ENCODE measurements at places on chromosomes 5 and 9. TPM values are rescaled to one million over a fixed set of nuclear protein-coding genes. Genes with fewer than 3 reads are reported as not detected.
A peak's percentile ranks its signal among the peaks of the same experiment; 100 is the strongest.

DNA sequence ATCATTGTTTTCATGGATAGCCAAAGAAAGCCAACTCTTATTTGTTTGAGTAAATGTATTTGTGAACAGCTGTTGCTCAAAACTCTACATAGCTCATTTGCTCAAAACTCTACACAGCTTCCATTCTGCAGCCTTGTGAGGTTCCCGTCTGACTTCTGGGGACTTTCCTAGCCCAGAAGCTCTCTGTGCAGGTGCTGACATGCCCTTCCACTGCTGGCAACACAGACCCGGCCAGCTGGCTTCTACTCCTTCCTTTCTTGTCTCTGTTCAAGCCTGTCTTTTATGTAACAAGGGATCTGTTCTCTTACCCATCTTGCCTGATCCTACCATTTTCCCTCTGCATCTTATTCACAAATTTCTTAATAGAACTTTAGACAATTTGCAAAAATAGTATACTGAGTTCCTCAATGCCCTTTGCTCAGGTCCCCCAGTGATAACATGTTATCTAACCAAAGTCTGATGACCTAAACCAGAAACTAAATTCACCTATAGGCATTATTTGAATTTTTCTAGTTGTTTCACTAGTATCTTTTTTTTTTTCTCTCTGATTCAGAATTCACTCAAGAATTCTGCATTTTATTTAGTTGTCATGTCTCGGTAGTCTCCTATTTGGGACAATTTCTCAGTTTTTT is 556.5 kb upstream of the SEMA6A start:
- no peak for DNase-seq

DNA sequence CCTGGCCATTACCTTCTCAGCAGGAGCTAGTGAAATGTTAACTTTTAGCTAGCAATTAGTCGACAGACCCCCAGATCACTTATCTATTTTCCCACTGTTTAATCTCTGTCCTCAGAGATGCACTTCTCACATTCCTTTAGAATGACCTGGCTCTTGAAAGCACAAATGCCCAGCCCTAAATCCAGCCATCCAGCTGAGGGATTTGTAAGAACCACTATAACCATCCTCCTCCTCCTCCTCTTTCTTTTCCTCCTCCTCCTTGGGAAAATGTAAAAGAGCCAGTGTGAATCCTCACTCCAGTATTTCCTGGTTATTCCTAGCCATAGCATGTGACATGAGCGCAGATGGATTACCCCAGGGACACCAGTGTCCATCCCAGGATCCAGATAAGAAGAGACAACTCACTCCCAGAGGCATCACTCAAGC is 124.3 kb downstream of the ENC1 start:
- DNase-seq, result no peak

GRCh38 chr5:174022384-174023095 is 23.0 kb upstream of the NSG2 start:
- no peak for DNase-seq

DNA sequence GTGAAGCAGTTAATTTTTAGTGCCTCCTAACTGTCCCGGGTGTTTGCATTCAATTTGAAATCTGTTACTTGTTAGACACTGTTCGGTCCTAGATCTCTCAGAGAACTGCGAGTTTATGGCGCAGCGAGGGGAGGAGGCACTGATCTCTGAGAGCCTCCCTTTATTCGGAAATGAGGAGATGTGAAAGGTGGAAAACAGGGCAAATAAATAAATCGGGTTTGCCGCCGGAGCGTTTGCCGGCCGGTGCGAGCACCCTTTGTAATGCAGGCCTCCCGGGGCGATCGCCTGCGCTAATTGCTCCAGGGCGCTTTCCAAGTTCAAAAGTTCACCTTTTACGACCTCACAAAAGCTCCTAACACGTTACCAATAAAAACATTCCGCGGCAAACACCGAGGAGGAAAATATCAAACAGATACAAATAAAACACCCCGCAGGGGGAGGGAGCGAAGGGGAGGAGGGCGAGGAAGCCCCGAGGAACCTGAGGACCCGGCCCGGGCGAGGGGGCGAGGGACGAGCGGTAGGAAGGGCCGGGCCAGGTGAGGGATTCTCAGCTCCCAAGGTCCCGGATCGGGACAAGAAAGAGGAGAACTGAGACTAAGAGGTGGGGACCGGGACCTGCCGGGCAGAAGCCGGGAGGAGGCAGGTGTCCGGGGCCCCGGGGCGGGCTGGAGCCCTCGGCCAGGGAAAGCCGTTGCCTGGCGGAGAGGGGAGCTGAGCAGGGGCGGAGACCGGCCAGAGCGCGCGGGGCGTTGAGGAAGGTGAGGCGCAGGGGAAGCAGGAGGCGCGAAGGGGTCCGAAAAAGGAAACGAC is 1.4 kb downstream of the NR6A1 start:
- peak; percentile 35 for DNase-seq

GRCh38 chr9:135607401-135608293 is 31.7 kb downstream of the GLT6D1 start:
- no peak for DNase-seq

GRCh38 chr9:110029429-110029955 is 178.5 kb downstream of the C9orf152 start:
- no peak for DNase-seq

DNA sequence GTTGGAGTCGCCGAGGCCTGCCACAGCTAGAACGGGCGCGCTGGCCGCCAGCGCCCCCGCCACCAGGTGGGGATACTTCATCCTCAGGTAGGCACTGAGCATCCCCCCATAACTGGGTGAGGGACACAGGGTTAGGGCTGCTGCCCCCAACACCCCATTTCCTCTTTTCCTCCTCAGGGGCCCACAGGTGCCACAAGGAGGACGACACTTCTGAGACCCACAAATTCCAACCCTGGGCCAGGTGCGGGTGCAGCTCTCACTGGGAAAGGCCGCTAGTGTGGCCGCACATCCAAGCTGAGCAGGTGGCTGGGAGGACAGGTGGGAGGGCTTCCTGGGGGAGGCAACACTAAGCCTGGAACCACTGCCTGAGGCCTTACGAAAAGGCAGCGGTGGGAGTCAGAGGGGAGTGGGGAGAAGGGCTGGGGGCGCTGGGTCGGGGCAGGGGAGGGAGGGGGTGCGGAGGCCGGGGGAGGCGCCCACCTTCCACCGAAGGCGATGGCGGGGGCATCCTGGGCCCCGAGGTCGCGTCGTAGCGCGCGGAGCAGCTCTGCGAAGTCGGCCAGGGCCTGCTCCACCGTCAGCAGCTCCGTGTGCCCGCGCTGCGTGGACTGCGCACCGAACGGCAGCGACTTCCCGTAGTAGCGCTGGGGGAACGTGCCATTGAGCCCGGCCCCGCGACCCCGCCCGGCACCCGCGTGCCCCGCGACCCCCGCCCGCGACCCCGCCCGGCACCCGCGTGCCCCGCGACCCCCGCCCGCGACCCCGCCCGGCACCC is 961 bp downstream of the DPP7 start:
- DNase-seq, result no peak

GRCh38 chr9:35736201-35736633 is 3.8 kb downstream of the CREB3 start:
- no peak for DNase-seq

GRCh38 chr9:85516455-85516854 is 225.3 kb downstream of the AGTPBP1 start:
- no peak for DNase-seq

GRCh38 chr9:35651956-35652828 is 1.5 kb upstream of the SIT1 start:
- DNase-seq, result no peak

- no peak for DNase-seq
Observed at GRCh38 chr9:94298949-94299599, 29.4 kb downstream of the NUTM2F start.

GRCh38 chr9:85978496-85978895 is 37.5 kb downstream of the NAA35 start:
- DNase-seq, result peak; percentile 59

- DNase-seq, result no peak
Observed at GRCh38 chr5:170497311-170498038, 6.3 kb upstream of the KCNIP1 start.

GRCh38 chr5:151911011-151911410 is 13.6 kb downstream of the GLRA1 start:
- DNase-seq, result no peak

DNA sequence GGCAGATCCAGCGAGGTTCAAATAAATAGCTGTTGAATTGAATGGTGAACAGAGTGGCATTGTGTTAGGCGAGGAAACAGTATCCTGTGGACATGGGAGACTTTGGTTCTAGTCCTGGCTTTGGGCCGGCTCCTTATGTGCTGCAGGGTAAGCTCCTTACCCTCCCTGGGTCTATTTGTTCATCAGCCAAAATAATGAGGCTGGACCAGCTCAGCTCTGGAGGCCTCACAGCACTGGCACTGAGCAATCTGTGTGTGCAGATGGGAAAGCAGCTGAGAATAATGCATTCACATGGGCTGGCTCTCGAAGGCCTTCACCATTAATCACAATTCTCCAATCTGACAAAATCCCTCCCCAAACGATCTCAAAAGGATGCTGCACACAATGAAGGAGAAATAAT is 81.9 kb downstream of the APBA1 start:
- no peak for DNase-seq

DNA sequence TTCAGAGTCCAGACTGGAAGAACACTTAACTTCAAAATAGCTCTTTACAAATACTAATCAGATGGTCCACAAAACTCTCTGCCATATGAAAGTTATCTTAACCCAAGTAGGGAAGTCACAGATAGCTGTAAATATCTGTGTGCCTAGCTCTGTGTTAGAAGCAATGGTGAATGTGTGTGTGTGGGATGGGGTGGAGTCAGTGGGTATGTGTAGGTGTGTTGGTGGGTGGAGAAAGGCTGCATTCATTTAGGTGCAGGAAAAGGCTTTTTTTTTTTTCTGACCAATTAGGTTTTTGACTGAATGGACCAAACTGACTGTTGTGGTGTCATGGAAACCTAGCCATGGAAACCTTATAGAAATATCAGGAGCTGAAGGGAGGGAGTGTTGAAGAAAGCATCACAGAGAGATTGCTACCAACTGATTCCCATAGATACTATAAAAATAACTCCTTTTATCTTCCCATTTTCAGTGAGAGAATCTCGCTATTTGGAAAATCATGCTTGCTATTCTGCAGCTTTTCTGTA is 156.2 kb upstream of the NR3C1 start:
- no peak for DNase-seq

DNA sequence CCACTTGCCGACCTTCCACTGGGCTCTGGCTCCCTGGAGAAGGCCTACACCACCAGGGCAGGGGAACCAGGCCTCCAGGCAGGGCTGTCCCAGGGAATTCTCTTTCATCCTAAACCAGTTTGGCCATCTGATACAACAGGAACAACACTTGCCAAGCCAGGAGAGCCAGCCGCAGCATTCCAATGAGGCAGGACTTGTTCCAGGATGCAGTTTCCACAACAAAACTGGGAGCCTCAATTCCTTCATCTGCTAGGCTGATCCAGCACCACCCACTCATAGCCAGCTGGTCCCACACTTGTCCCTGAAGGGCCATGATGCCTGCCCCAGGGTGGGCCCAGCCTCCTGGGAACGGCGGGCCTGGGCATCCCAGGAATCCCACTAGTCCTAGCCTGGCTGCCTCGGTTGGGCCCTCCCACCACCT is 26.0 kb downstream of the BICD2 start:
- DNase-seq, result no peak

- no peak for DNase-seq
Observed at GRCh38 chr9:81609782-81610739, 79.3 kb downstream of the TLE1 start.

DNA sequence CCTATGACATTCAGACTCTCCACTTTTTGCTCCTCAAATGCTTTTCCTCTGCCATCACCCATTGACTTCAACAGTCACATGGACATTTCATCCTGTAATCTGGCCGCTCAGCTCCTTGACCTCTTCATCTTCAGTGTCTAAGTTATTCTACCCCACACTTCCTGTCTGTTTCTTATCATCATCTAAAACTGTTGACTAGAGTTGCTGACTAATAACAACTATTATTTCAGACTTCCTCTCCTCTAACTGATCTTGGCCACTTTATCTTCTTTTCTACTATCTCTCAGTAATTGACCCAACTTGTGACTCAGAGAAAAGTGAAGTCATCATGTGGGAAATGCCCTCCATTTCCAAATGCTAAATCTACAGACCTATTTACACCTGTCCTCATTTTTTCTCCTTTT is 254.7 kb upstream of the TRPC7 start:
- DNase-seq, result no peak

DNA sequence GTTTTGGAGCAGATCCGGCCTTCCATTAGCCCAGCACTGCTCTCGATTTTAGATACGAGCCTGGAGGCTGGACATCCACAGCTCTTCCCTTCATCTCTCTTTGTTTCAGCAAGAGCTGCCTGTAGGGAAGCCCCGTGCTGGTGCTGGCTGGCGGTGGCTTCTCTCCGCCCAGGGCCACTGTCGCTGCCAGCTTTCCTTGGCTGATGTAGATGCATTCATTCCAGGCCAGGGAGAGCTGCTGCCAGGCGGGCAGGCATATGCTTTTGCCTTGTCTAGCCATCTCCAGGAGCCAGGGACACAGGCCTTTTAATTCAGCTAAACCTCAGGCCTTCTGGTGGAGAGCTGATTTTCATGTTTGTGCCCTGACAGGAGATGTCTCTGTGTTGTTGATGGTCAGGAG is 409.3 kb upstream of the CLINT1 start:
- no peak for DNase-seq

DNA sequence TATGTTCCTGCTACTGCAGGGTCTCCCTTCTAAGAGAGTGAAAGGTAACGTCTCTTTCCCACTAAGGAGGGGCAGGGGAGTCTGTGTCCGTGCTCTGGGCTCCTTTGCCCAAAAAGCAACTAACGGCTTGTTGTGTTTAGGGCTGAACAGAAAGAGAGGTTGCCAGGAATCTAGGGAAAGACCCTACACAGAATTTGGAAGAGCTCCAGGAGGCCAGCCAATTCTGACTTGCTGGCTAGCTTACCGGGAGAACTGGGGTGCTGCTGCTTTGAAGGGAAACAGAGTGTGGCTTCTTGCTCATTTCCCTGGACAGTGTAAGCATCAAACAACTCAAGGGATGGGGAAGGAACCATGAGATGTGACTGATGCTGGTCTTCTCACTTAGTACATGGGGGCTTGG is 176.1 kb downstream of the GADD45G start:
- DNase-seq, result no peak

- DNase-seq, result no peak
Observed at GRCh38 chr5:156838961-156839360, 11.1 kb upstream of the PPP1R2B start.

GRCh38 chr9:93085676-93086075 is 10.3 kb upstream of the CARD19 start:
- DNase-seq, result no peak

GRCh38 chr9:98449871-98450270 is 194.4 kb upstream of the TBC1D2 start:
- no peak for DNase-seq

- peak; percentile 79 for DNase-seq
Observed at GRCh38 chr5:177005619-177006264, 837 bp downstream of the UIMC1 start.

FANCG gene
- polyA plus RNA-seq, result 33.7 TPM

POLR1E gene
- 29.5 TPM for polyA plus RNA-seq

ZNF354B gene
- 19.6 TPM for polyA plus RNA-seq

GCNT4 gene
- polyA plus RNA-seq, result 0.07 TPM

SLC36A3 gene
- polyA plus RNA-seq, result not detected
